CMK (cell line): ENCODE measurements at places on chromosomes 1 and 21.

- DNase-seq, result no peak
These were observed 20.9 kb upstream of the RGS13 start for GRCh38 chr1:192615055-192615454.

DNA sequence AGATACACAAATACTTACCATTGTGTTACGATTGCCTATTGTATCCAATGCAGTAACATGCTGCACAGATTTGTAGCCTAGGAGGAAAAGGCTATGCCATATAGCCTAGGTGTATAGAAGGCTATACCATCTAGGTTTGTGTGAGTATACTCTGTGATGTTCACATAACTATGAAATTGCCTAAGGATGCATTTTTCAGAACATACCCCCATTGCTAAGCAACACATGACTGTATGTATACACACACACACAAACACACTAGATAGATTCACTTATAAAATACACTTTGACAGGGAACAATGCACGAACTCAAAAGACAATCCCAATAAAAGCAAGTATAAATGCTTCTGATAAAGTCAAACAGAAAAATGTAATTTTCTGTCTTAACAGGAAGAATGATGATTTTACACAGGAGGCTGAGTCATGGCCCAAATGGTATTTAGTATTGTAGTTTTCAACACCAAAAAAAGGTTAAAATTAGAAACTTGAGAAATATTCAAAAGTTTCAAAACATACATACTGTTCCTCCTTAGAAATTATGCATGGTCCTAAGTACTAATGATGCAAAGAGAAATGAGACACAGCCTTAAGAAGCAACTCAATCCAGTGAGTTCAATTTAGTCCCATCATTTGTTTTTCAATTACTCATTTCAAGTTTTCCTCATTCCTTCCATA, 12.2 kb downstream of the FH start:
- no peak for DNase-seq

DNA sequence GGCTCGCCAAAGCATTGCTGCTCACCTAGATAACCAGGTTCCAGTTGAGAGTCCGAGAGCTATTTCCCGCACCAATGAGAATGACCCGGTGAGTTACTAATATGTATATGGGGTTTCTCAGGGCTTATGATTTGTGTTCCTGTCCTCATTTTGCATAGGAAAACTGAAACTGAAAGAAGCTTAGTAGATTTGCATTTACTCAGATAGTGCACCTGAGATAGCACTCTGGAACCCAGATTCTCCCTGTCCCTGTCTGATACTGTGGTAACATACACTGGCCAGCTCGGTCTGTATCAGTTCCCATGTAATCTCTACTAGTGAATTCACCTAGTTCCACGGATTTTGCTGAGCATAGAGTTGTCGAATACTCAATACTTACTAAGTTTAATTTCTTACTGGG, 28.1 kb downstream of the DAP3 start:
- no peak for DNase-seq

DNA sequence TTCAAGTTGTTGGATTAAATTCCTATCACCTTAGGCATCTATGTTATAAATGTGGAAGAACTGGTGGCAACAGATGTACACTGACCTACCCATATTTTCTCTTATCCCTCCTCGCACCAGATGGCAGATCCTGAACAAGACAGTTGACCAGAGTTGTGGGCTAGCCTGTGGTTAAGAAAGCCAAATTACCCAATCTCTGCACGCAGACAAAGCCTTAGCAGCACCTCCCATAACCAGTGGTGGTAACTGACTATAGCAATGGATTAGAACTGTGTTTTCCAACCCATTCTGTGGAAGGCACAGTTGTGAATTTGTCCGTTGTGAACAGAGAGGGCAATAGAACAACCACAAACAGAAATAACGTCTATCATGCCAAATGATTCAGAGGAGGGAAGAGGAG, 20.6 kb downstream of the ABCB10 start:
- peak; percentile 52 for DNase-seq

DNA sequence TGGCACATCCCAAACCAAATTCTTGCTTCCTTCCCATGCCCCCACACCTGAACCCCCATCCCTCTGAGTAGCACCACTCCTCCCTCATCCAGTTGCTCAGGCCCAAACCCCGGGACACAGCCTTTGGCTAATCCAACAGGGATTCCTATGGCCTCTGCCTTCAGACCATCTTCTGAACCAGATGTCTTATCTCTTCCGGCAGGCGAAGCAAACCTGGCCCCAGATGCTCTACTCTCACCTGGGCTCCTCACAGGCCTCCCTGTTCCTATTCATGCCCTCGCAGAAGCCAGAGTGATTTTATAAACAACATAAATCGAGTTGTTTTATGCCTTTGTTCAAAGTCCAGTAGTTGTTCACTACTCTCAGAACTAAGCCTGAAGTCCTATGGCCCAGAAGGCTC, 12.5 kb upstream of the KCNA2 start:
- no peak for DNase-seq

DNA sequence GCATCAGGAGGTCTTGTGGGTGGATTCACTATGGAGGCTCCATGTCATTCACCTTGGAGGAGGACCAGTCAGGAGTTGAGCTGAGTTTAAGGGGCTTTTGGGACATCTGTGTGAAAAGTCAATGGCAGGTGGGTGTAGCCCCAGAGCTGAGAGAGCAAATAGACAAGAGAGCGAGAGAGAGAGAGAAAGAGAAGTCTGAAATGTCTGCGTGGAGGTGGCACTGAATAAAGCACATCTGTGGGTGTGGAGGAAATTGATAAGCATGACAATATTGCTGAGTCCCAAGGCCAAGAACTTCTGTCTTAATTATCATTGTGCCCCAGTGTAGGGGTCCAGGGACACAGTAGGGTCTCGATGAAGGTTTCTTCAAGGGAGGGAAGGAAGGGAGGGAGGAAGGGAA, 79.5 kb upstream of the VAMP3 start:
- DNase-seq, result no peak

DNA sequence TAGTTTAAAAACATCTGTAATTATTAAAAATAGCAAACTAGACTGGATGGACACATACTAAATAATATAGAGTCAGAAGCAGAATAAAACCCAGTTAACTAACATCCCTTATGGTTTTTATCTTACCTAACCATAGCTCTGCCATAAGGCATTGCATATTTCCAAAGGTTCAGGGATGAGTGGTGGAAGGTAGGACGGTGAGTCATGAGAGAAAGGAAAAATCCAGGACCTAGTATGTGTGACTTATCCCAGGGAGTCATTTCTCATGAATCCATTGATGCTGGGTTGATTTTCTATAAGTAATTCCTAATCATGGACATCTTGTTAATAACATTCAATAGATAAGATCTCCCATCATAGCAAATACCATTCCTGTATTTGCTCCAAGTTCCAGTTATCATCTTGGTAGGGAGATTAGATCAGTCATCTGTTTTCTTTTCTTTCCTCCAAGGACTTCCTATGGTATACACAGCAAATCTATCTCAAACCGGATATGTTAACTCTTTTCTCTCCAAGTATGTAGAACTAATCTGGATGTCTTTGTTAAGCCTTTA, 490.7 kb upstream of the B3GALT2 start:
- no peak for DNase-seq

DNA sequence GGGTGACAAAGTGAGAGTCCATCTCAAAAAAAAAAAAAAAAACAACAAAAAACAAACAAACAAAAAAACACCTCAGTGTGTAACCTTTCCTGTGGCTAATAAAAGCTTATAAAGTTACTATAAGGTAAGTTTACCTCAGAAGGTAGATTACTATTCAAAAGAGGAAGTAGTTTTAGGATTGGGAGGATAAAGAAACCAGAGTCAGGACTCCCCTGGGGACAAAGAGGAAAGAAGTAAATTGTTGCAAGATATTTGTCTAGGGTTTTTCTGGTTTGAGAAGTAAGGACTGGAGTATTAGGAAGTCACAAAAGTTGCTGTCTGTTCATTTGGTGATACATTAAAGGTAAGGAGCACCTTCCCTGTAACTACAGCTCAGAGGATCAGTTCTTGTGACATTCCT, 23.8 kb upstream of the CENPF start:
- DNase-seq, result no peak

DNA sequence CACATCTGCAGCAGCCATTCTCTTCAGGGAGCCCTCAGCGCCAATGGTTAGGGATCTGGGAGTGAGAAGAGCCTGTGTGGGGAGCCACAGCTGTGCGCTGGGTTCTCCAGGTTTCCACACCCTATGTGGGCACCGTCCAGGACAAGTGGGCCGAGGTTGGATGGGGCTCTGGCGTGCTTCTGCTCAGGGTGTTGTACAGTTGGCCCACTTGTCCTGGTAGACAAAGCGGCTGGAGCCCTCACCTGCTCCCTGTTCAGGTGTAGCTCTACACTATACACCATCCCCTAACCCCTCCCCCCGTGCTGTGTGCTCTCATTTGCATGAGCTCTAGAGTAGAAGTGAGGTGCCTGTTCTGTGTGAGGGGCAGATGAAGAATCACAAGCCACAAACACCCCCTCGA, 12.2 kb downstream of the SH3BP5L start:
- no peak for DNase-seq

DNA sequence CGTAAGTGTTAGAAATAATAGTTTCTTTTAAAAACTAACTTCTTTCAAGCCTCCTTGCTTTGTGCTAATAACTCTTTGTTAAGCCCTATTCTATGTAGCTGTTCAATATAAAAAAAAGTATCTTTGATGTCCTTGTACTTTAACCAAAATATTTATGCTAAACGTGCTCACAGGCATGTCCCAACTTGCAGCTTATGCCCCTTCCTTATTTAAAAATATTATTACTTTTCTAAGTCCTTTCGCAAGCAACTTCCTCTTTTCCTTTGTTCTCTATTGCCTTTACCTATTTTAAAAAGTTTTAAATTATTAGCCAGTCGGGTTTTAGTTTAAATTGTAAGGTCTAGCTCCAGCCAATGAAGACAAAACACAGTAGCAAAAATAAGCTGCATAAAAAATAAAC, 43.4 kb upstream of the NBPF3 start:
- no peak for DNase-seq

GRCh38 chr1:197096137-197096536, 29.1 kb upstream of the F13B start:
- DNase-seq, result no peak

DNA sequence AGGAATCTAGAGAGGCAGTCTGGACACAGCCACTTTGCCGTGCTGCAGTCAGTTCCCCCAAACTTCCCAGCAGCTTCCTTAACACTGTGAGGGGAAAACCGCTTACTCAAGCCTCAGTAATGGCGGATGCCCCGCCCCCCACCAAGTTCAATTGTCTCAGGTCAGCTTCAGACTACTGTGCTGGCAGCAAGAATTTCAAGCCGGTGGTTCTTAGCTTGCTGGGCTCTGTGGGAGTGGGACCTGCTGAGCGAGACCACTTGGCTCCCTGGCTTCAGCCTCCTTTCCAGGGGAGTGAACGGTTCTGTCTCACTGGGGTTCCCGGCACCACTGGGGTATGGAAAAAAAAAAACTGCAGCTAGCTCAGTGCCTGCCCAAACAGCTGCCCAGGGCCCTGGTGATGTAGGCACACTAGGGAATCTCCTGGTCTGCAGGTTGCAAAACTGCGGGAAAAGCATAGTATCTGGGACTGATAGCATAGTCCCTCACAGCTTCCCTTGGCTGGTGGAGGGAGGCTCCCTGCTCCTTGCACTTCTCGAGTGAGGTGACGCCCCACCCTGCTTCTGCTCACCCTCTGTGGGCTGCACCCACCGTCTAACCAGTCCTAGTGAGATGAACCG, 23.7 kb upstream of the HFM1 start:
- DNase-seq, result no peak

- no peak for DNase-seq
These were observed 596 bp upstream of the TCEA3 start for GRCh38 chr1:23425193-23425494.

GRCh38 chr1:235855811-235856429, 10.8 kb downstream of the LYST start:
- no peak for DNase-seq

DNA sequence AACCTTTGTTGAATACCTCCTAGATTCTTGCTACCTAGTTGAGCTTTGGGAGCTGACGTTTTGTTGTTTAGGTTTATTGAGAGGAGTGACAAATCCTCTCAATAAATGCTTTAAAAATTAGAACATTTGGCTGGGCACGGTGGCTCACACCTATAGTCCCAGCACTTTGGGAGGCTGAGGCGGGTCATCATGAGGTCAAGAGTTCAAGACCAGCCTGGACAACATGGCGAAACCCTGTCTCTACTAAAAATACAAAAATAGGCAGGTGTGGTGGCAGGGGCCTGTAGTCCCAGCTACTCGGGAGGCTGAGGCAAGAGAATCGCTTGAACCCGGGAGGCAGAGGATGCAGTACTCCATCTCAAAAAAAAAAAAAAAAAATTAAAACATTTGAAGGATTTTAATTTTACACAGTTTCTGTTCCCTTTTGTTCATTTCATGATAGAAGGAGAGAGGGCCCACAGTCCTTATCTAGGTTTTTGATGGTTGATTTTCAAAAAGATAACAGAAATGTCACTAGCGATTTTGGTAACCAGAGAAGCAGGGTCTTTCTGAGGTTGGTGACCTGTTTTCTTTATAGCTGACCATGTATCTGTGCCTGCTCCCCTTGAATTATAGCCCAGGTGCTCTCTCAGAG, 44.2 kb upstream of the PIGV start:
- no peak for DNase-seq
